CD4-positive, alpha-beta T cell (primary cell): ENCODE measurements at places on chromosomes 1 and 21. TPM values are rescaled to one million over a fixed set of nuclear protein-coding genes. Genes with fewer than 3 reads are reported as not detected.

- peak; percentile 47 for DNase-seq
Observed at GRCh38 chr1:201739492-201740085, 89.4 kb upstream of the IPO9 start.

Gene TMEM52
- 0.49 TPM for total RNA-seq

- no peak for DNase-seq
Observed at GRCh38 chr21:33643658-33644311, 1.5 kb downstream of the ITSN1 start.

DNA sequence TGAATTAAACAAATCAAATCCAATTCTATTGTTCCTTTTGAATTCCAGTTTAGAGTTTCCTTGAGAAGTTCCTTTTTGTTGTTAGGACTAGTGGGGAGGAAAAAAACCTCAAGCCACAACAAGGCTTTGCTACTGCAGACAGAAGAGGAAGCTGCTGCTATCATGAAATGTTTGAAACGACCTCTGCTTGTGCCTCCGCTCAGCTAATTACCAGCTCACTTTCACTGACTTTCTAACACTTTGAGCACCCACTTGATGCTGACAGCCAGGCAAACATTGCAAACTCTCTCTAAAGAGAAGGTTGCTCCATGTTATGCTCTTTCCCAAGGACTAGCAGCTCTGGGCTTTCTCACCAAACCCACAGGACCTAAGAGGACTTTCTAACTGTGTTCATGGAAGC, 203.9 kb upstream of the PROX1 start:
- DNase-seq, result no peak

- no peak for DNase-seq
Observed at GRCh38 chr1:206886831-206887230, 10.4 kb upstream of the IL24 start.

GRCh38 chr1:11676386-11677103, 4.4 kb downstream of the MAD2L2 start:
- no peak for DNase-seq

DNA sequence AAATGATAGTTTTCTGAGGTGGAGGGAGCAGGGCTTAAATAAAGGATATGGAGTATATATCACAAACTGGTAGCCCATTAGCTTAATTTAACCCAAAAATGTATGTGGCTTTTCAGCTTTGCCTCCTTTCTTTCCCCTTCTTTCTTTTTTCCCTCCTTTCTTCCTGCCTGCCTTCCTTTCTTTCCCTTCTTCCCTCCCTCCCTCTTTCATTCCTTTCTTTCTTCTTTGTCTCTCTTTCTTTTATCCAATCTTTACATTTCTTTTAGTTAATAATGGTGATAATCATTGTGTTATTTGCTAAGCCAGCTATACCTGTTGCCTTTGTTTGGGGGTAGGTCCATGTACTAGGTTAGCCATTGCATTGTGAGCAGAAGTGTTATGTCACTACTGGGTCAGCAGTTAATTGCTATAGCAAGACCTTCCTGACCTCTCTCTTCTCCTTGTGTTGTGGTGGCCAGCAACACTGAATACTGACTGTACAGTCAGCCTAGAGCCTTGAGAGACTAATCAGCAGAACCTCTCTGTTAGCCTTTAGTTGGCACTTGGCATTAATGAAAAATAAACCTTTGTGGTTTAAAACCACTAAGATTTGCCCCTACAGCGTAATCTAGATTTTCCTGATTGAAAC, 5.1 kb downstream of the GORAB start:
- no peak for DNase-seq

GRCh38 chr1:202791077-202791747, 17.0 kb downstream of the KDM5B start:
- no peak for DNase-seq

- DNase-seq, result no peak
Observed at GRCh38 chr1:97138515-97139032, 417.0 kb downstream of the PTBP2 start.
